ENCODE measurements at places on chromosomes 12 and 14.

DNA sequence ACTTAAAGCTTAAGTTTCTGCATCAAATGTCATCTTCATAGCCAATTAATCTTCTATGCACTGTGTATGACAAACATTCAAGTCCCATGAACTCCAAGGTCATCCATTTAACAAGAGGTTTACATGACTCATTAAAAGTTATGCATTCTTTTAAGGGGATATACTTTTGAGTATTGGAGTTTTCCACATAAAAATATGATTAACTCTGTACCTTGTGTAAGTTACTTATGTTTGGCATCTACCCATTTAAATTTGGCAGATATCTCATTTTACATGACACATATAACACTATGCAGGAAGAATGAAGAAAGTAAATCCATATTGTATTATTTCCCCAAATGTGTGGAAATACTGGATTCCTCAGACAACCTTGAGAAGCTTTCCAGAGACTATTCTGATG lies 240.2 kb downstream of the PAX9 start:
- no peak for DNase-seq

- no peak for DNase-seq
Observed at GRCh38 chr12:46071769-46072624, 81.6 kb upstream of the SCAF11 start.

GRCh38 chr14:67721875-67722274 lies 20.2 kb downstream of the RDH12 start:
- DNase-seq, result no peak

GRCh38 chr12:28987538-28988324 lies 161.3 kb upstream of the FAR2 start:
- no peak for DNase-seq

DNA sequence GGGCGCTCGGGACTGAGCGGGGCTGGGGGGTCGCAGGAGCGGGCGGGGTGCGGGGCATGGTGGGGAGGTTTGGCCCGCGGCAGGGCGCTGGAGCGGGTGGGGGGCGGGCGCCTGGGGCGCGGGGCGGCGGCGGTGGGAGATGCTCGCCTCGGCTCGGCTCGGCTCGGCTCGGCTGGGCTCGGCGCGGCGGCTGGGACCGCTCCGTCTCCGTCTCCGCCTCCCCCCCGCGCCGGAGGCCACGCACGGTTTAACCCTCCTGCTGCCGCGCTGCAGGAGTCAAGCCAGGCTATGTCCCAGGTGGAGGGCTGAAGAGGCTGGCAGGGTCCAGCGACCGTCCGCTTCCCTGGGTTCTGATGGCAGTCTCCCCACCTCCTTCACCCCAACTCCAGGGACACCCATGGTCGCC lies at the start of gene PIANP:
TSS of gene PIANP (minus strand) at position 170 of the 406 bp plus-strand sequence. CDS start 2,754 bp downstream, outside the sequence.
- no peak for DNase-seq

GRCh38 chr14:31357279-31357678 lies 63.1 kb downstream of the HEATR5A start:
- DNase-seq, result no peak

DNA sequence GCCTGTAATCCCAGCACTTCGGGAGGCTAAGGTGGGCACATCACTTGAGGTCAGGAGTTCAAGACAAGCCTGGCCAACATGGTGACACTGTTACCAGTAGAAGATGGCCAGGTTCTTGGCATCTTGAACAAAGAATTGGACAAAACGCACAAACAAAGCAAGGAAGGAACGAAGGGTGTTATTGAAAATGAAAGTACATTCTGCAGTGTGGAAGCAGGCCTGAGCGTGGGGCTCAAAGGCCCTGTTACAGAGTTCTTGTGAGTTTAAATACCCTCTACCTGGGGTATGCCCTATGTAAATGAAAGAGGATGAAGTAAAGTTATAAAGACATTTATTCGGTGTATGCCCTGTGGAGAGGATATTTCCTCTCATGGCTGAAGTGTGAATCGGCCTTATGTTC lies 20.8 kb upstream of the CDK17 start:
- no peak for DNase-seq
